Cerebellum (tissue), 4 donors: ENCODE measurements at places on chromosomes 2 and 18. TPM values are rescaled to one million over a fixed set of nuclear protein-coding genes. Genes with fewer than 3 reads are reported as not detected.

Gene DUSP19
- total RNA-seq, result 5.9 TPM

Gene KCNK3
- 6.3 TPM for total RNA-seq

Gene OTX1
- total RNA-seq, result not detected

Gene CLHC1
- total RNA-seq, result 51.1 TPM

Gene REL
- 7.8 TPM for total RNA-seq

Gene MYO7B
- 0.27 TPM for total RNA-seq
